ENCODE measurements at places on chromosomes 12 and 14. TPM values are rescaled to one million over a fixed set of nuclear protein-coding genes. Genes with fewer than 3 reads are reported as not detected.

The PROX2 gene
- not detected for total RNA-seq

The SERPINA12 gene
- total RNA-seq, result not detected

The ALG10B gene
- total RNA-seq, result 9.3 TPM

DNA sequence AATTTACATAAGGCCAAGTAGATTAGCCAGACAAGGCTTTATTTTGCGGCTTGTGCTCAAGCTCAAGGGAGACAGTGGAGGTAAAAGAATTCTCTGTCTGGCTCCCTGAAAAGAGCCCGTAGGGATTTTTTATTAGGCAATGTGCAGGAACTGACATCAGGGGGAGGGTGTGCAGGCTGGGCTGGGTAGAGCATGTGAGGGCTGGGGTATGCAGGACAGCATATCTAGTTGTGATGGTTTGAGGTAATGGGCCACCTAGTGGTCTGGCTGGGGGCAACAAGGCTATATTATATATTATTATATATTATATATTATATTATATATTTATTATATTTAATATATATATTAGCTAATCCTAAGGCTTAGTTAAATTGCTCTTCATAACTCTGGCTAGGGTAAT is 102.1 kb downstream of the TMEM117 start:
- no peak for DNase-seq

GRCh38 chr14:30445011-30445793 is 113.8 kb upstream of the G2E3 start:
- no peak for DNase-seq

GRCh38 chr12:1501695-1502378 is 92.5 kb downstream of the FBXL14 start:
- no peak for DNase-seq

GRCh38 chr12:123761841-123762714 is at the start of gene DNAH10:
Gene DNAH10 (plus strand): TSS chr12:123762301. CDS start chr12:123762337, 36 bp downstream.
- DNase-seq, result peak; percentile 61

- no peak for DNase-seq
Measured at GRCh38 chr14:68106905-68107304, 287.3 kb downstream of the RAD51B start.

DNA sequence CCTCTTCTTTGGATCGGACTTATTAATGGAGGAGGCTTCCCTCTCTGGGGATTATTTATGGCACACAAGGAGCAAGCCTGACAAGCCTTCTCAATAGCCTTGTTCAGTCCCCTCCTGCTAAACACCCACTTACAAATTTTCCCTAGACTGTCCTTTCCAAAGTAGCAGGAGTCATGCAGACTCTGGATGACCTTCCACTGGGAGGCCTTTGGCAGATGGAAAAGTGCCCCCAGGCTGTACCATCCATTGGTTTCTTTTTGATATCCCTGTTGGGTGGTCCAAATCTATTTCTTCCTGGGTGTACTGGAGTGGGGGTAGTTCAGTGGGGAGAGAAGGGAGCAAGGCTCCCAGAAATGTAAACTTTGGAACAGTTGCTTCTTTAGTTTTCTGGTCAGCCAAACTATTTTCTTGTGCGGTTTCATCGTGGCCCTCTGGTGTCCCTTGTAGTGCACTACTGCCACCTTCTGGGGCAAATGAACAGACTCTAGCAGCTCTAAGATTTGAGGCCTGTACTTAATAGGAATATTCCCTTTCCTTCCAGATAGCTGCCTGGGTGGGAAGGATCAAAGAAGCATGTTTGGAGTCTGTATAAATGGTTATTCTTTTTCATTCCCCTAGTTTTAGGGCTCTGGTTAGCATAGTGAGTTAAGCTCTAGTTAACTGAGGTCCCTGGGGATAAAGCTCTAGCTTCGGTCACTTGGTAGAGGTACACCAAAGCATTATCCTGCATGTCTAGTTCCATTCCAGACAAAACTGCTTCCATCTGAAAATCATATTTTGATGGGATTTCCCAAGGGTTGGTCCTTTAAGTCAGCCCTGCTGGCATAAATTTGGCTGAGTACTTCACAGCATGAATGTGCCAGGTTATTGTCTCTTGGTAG is 409.5 kb downstream of the SLC6A15 start:
- no peak for DNase-seq

- DNase-seq, result no peak
Measured at GRCh38 chr14:32109676-32110547, 32.8 kb downstream of the ARHGAP5 start.

GRCh38 chr12:54277823-54278276 is 2.1 kb downstream of the CBX5 start:
- no peak for DNase-seq

GRCh38 chr12:52634266-52635056 is 16.1 kb upstream of the KRT73 start:
- DNase-seq, result no peak

Measured in activated B cell treated with CpG ODN at 0.5 μM for 24 hours (primary cell).